Progenitor cell of endocrine pancreas (in vitro differentiated cells): ENCODE measurements at places on chromosomes 12 and 14. TPM values are rescaled to one million over a fixed set of nuclear protein-coding genes. Genes with fewer than 3 reads are reported as not detected.

The PRH1 gene
- 40.0 and 43.8 TPM in 2 replicates for total RNA-seq

The TMTC2 gene
- 14.5 and 15.4 TPM in 2 replicates for total RNA-seq

The CCDC184 gene
- total RNA-seq, result 0.12 TPM in 1 of 2 replicates, not detected in the other

DNA sequence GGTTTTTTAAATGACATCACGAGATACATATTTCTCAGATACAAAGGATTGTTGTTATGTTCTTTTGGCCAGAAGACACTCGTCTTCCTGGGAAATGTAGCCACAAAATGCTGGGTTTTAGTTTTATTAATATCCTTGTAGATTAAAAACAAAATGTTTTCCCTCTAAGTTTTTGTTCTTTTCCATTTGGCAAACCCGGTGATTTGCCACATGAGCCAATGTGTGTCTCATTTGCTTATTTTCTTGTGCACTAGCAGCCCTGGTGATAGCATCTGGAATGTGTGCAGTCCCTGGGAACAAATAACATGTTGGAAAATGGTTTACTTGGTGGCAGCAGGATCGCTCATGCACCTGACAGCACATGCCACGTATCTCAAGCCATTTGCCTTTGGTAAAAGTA, 61.0 kb downstream of the HMGA2 start:
- no peak overlapping the region for H3K4me3 ChIP-seq
- no peaks in the 10 kb centered on the region for H3K27me3 ChIP-seq
- peaks cover 13% of the 10 kb centered on the region for H3K36me3 ChIP-seq
- peaks cover 44% of the 10 kb centered on the region for H3K4me1 ChIP-seq

DNA sequence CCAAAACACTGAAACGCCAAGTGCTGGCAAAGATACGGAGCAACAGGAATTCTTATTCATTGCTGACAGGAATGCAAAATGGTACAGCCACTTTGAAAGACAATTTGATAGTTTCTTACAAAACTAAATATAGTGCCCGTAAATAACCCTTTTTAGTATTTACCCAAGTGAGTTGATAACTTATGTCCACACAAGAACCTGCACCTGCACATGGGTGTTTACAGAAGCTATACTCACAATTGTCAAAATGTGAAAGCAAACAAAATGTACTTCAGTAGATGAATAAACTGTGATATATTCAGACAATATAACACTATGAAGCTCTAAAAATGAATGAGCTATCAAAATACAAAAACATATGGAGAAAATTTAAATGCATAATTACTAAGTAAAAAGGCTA, 86.6 kb downstream of the ATXN7L3B start:
- H3K4me3 ChIP-seq, result no peak overlapping the region
- H3K4me1 ChIP-seq, result peaks cover 17% of the 10 kb centered on the region
- H3K36me3 ChIP-seq, result no peaks in the 10 kb centered on the region
- no peak for DNase-seq
- no peaks in the 10 kb centered on the region for H3K27me3 ChIP-seq
- no peak overlapping the region for H3K27ac ChIP-seq

GRCh38 chr12:19572920-19573558, 133.7 kb downstream of the AEBP2 start:
- no peak for DNase-seq
- peaks cover 12% of the 10 kb centered on the region for H3K36me3 ChIP-seq
- H3K27me3 ChIP-seq, result no peaks in the 10 kb centered on the region
- H3K27ac ChIP-seq, result no peak overlapping the region
- peaks cover 6% of the 10 kb centered on the region for H3K4me1 ChIP-seq

GRCh38 chr12:50057896-50058670, 687 bp downstream of the ASIC1 start:
- peaks cover 65% of the 10 kb centered on the region for H3K27me3 ChIP-seq
- no peak for DNase-seq
- peak overlapping the region; percentile 57 for H3K4me3 ChIP-seq
- no peak overlapping the region for H3K27ac ChIP-seq
- peaks cover 7% of the 10 kb centered on the region for H3K4me1 ChIP-seq

- no peak for DNase-seq
- H3K4me3 ChIP-seq, result no peak overlapping the region
- peaks cover 1% of the 10 kb centered on the region for H3K4me1 ChIP-seq
- no peaks in the 10 kb centered on the region for H3K36me3 ChIP-seq
- peaks cover 26% of the 10 kb centered on the region for H3K27me3 ChIP-seq
- H3K27ac ChIP-seq, result no peak overlapping the region
Observed at GRCh38 chr12:54521293-54522060, 23.9 kb downstream of the NCKAP1L start.

DNA sequence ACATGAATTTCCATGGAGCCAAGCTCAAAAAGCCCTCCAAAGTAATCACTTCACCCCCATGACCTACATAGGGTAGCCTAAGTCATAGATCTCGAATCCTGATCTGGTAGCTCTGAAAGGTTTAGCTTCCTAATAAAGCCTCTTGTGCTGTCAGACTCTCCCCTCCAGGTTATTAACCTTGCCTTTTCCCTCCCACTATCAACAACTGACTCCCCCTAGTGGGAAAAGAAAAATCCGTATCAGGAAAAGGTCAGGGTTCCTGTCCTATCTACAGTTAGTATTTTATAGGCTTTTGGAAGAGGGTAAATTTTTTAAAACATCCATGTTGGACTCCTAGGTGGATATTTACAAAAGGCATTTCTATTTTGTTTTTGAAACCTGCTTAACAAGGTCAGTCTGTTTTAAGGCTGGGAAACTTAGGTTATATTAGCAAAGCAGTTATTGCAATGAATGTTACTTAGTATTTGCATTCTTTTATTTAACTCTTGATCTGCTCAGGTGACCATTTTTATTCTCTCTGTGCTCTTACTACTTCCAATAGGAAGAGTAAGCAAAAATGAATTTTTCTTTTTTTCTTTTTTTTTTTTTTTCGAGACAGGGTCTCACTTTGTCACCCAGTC, 8.0 kb downstream of the YY1 start:
- H3K27ac ChIP-seq, result peak overlapping the region; percentile 96
- DNase-seq, result no peak
- no peak overlapping the region for H3K4me3 ChIP-seq
- H3K27me3 ChIP-seq, result no peaks in the 10 kb centered on the region
- H3K4me1 ChIP-seq, result peaks cover 44% of the 10 kb centered on the region
